ENCODE measurements at places on chromosomes 4 and X.

- no peak for DNase-seq
These were observed 32.9 kb upstream of the XK start for GRCh38 chrX:37652589-37653231.

- DNase-seq = no peak
These were observed 12.2 kb upstream of the CDK16 start for GRCh38 chrX:47206316-47206715.

DNA sequence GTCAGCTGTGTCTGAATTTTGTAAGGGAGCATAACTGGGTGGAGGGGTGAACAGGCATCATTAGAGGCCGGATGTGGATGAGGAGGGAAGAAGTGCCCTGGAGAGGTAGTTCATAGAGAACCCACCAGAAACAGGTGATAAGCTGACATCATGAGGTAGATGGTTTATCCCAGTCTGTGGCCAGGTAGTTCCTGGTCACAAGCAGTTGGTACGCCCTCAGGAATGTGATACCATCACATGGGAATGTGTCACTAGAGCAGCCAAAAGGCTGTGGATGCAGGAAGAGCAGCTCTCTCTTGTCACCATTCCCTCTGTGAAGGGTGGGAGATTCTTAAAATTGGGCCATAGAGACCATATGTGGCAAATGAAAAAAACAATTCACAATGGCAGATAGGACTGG lies 21.9 kb downstream of the MSN start:
- DNase-seq = no peak

DNA sequence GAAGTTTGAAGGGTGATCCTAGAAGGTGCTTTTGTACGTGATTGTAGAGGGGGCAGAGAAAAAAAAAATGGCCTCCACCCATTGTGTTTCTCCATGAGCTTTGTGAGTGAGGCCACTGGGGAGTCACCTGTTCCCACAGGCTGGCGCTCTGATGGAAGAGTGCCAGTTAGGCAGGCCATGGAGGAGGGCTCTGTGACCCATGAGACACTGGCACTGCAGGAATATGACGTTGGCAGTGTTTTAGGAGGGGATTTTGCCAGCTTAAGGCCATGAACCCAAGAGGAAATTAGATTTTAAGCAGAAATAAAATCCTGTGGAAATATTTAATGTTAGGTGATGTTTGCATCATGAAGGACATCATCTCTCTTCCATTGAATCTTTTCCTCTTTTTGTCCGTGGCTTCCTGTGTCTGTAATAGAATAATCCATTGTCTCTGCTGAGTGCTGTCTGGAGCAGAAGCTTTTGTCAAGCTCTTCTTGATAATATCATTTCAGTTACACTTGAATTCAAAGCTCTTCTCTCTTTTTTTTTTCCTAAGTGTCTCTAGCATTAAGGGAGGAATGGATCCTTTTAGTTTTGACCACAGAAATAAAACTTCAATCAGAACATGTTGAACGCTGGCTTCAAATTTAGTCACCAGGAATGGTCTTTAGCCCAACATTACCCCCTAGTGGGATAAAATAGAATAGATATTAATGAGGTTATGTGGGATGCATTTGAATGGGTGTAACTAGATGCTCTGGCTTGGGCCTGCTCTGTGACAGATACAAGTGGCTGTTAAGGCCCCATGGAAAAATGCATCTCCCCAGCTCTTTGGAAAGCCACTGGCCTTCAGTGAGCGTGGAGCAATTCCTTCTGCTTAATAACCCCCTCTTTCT lies 41.0 kb upstream of the UCP1 start:
- DNase-seq = no peak

DNA sequence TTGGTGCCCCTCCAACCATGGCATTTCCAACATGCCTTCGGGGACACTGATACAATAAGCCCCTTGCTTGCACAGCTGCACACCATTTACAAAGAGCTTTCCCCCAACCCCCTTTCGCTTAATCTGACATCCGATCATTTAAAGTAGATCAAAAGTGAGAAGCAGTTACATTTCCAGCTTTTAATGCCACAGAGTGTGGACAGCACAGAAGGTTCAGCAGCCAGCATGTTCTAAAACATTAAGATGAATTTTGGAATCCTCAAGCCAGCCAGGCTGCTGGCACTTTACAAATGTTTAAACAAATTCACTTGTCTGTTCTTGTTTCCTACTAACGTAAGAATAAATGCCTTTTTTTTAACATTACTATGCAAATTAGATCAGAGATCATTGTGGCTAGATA lies 284.4 kb upstream of the LDB2 start:
- DNase-seq = no peak

DNA sequence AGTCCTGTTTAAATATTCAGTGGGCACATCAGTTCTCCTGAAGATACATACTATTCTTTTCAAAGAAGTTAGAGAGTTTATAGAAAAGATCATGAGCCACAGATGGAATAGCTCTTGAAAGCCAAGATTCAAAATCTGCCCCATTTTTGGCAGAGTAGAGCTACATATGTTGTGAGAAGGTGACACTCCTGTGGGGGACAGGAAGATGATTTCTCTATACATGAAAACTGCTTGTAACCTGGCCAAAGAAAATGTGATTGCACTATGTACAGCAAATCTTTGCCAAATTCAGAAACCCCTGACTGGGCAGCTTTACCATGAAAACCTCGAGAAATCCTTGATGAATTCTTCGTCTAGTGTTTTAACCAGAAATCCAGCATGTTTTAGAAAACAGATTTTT lies 44.9 kb downstream of the GPM6A start:
- no peak for DNase-seq

DNA sequence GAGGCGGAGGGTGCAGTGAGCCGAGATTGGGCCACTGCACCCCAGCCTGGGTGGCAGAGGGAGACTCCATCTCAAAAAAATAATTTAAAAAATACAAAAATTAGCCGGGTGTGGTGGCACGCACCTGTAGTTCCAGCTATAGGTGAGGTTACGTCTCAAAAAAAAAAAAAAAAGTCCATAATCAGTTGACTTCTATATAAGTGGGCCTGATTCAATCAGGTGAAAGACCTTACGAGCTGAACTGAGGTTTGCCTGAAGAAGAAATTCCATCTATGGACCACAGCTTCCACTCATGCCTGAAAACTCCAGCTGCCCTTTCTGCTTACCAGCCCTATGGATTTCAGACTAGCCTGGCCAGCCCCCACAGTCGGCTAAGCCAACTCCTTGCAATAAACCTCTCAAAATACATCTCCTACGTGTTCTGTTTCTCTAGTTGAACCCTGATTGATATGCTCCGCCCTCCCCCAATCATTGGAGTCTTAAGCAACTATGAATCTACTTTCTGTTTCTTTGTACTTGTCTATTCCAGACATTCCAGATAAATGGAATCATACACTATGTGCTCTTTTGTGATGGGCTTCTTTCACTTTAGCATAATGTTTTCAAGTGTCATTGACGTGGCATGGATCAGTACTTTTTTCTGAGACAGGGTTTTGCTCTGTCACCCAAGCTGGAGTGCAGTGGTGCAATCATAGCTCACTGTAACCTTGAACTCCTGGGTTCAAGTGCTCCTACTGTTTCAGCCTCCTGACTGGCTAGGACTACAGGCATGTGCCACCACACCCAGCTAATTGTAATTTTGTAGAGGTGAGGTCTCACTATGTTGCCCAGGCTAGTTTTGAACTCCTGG lies 36.6 kb downstream of the SAT1 start:
- no peak for DNase-seq

DNA sequence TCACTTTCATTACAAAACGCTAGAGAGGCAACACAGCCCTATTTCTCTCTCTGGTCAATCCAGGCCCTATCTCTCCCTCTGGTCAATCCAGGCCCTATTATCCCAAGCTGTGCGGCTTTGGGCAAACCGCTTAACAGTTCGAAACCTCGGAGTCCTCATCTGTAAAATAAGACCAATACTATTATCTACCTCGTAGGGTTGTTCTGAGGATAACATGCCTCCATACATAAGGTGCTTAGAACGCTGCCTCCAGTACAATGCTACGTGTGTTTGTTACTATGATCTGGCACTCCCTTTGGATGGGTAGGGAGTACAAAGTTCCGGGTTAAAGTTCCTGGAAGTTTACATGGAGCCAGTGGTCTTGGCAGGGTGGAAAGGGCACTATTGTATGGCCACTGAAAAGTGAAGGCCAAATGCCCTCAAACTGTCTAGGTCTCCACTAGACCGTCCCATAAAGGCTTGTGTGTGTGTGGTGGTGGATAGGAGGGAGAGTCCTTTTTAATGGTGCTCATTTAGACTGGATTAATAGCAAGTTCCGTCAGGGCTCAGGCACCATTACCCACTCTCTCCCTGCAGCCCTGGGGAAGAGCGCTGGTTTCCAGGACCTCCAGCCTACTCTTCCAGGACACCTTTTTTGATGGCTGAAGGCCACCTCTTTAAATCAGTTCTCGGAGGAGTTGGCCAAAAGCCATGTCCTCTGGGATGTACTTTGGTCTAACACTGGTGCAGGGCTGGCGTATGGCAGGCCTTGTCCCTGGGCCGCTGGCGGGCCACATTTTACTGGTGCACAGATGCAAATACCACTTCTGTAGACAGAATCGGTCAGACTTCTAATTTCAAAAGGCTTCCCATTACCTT lies 75.6 kb upstream of the BCOR start:
- no peak for DNase-seq

DNA sequence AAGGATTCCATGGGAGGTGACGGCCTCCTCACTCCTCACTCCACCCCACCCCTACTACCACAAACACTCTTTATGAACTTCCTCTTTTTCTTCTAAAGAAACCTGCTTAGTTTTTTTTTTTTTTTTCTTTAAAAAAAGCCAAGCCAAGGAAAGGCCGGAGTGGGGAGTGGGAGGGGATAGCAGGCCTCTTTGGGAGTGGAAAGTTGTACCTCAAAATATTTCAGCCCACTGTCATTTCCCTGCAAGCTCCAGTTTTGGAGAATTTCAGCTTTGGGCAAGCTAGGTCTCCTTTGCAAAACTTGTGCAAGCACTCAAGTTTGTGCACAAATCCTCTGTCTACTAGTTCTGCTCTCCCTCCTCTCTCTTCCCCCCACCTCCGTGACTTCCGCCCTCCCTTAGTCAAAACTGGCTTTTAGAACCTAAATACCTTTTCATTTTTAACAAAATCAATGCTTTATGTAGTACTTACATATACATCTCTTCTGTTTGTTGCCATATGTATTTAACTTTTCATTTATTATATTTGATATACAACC lies 512 bp upstream of the ANTXR2 start:
- DNase-seq = no peak

DNA sequence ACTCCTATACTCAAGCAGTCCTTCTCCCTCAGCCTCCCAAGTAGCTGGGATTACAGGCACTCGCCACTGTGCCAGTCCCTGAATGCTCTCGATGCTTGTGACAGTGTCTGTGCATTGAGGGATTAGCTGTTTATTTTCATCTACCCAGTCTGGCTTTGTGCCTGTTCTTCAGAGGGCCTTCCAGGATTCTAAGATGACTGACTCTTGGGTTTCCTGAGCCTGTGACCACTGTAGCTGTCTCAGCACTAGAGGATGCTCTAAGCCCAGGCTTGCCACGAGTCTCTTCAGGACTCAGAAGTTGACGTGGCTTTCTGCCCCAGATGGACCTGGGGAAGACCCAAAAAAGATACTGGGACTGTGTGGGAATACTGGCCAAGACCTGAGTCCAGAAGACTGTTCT lies 201.4 kb downstream of the ARHGAP10 start:
- no peak for DNase-seq

GRCh38 chr4:79576429-79576753 lies 168.4 kb upstream of the GK2 start:
- no peak for DNase-seq

DNA sequence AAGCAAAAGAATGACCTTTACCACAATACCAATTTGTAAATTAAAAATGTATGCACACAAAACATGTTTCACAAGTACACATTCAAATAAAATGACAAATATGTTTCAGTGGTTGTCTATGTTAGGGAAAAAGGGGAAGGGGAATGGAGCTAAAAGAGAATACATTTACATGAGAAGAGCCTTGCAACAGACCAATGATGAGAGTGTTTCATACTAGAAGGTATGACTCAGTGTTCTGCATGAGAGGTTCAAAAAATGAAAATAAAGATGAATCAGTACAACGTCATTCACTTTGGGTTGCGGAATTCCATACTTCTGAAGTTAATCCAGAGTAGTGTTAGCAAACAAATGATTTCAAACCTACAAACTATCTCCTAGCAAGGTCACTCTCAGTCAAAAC lies 51.7 kb downstream of the RPGR start:
- DNase-seq = no peak

DNA sequence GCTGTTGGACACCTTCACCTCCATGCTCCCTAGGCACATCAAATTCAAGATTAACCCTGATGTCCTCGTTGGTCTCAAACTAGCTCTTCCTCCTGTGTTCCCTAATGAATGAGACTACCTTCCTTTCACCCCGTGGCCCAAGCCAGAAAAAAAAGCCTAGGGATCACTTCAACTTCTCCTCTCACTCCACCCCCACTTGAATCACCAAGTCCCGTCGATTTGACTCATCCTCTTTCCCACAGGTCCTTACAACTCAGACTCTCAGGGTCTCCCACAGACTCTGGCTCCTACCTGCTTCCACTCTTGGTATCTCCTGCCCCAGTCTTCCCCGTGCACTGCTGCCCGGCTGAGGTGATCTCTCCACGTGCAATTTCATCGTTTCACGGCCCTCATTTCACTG lies 8.5 kb downstream of the SLC25A43 start:
- DNase-seq = no peak

- DNase-seq = no peak
These were observed 478.8 kb upstream of the SPANXN1 start for GRCh38 chrX:144768540-144768939.

DNA sequence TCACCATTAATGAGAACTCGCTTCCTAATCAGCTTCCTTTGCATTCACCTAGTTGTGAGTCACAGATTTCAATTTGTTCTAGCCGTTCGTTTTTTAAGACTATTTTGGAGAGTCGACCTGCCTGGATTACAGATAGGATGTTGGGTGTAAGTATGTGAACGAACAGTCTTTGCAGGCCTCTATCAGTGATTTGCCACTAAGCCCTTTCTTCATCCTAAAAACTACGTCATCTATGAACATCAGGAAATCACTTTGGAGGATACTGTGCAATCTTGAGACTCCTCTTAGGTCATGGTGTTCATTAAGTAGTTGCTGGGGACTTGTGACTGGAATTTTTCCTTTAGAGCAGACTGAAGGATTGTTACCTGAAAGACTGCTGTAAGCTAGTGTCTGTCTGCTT lies 1.1 kb downstream of the POLA1 start:
- DNase-seq = no peak

- no peak for DNase-seq
These were observed 50.8 kb downstream of the ANXA3 start for GRCh38 chr4:78602334-78602733.

GRCh38 chr4:10606483-10607155 lies 77.9 kb downstream of the CLNK start:
- no peak for DNase-seq

Measured in stimulated activated CD4-positive, alpha-beta T cell treated with anti-CD3 and anti-CD28 coated beads, Interleukin-1b, Interleukin-23, amount 100 ng/mL, for 24 hours (primary cell).